ENCODE measurements at places on chromosomes 6 and 20.

- DNase-seq = no peak
Observed at GRCh38 chr20:23034721-23035671, at the start of gene SSTR4. Gene SSTR4, plus strand, starts transcription at chr20:23035312. Its CDS starts 172 bp downstream, at chr20:23035484.

DNA sequence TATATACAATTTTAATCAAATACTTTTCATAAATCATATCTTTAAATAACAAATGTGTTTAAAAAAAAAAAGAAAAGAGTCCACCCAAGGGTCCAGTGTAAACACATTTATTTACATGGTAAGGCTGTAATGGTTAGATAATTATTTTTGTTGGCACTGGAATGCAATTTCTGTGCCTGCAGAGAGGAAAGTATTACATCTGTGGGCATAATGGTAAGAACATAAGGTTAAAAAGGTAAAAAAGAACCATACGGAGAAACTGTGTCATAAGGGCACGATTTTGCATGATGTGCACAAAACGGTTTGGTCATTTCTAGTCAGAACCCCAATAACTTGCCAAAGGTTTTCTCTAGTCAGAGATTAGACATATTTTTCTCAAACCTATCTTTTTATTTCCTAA, 54.3 kb downstream of the RWDD2A start:
- no peak for DNase-seq

- no peak for DNase-seq
Observed at GRCh38 chr20:62827311-62828038, 10.6 kb downstream of the COL9A3 start.

DNA sequence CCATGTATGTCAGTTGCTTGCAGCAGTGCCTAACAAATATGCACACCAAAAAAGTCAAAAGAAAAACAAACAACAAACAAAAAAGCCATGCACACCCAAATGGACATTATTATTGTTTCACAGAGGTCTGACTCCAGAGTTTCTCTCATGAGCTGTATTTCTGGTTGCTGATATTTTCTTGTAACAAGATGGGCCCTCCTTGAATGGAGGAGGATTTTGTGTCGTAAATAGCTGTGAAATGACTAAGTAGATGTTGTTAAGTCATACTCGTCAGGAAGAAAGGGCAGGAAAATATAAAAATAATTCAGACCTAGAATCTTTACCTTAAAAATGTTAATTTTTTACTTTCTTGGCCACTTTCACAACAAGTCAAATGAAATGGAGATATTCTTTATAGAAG, 96.0 kb downstream of the PLEKHG1 start:
- DNase-seq = no peak

GRCh38 chr20:34526466-34526865, 10.2 kb downstream of the DYNLRB1 start:
- DNase-seq = no peak

- DNase-seq = no peak
Observed at GRCh38 chr6:151958332-151958731, 150.8 kb downstream of the ESR1 start.

DNA sequence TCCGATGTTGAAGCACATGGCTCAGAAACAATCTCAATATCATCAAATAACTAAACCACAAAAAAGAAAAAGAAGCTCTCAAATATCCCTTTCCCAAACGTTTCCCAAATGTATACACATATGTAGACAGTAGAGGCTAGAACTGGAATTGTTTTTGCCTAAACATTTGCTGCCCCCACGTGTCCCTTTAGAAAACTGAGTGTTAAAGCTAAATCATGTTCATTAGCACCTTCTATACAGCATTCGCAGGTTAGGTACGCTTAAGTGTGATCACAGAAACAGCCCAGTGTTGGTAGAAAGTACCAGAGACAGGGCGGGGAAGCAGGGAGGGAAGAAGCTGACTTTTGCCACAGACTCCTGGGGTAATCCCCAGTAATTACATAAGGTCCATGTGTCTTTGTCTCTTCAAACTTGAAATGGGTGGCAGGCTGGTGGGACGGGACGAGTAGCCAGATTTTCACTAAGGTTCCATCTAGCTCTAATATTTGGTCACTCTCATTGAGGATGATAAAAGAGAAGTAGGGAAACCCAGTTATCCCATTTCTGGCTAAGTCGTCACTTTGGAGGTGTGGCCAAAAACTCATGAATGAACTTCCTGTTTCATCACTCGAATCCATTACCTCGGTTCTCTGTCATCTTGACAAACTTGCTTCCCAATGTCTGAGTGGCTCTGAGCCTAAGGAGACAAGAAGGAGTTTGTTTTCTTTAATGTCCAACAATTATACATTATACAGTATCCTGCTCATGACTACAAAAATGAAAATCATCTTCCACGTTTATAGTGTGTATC, 15.0 kb upstream of the TFAP2A start:
- DNase-seq = no peak

DNA sequence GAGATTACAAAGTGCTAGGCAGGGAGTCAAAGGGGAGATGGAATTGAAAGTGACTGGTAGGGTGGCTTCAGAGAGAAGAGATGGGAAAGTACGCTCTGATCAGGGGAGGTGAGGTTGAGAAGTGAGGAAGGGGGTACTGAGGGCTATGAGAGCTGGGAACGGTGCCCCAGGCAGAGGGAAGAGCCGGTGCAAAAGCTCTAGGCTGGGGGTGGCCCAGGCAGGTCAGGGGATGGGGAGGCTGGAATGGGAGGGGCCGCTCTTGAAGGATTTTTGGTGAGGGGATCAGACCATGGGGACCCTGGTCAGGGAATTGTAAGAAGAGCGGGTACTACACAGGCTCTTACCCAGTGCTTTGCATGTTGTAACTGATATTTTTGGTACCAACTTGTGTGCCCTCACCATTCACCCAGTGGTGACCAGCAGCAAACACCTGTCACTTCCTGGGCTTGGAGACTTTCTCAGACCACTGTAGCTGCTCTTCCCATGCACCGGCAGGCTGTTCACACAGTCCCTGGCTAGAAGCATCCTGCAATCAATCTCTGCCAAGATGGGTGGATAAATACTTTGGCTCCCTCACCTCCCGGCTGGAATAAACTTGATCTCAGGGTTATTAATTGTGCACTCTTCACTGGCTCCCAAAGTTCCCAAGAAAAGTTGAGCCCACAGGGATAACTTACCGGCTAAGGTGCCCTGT, 24.0 kb downstream of the PCK1 start:
- DNase-seq = no peak

- no peak for DNase-seq
Observed at GRCh38 chr20:57874141-57874540, 164.3 kb upstream of the PMEPA1 start.

DNA sequence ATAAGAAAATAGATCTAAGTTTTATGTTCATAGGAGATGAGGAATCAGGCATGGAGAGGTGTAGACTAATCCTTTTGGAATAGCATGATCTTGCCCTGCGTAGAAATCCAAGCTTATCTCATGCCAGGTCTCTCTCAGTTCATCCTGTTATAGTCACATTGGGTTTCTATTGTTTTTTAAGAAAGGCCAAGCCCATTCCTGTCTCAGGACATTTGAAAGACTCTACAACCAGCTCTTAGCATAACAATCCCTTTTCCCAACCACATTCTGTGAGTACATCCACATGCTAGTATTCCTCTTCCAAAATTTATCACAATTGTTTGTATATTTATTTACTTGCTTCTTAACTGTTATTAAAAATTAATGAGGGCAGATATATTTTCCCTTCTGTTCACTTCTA, 130.3 kb downstream of the MMUT start:
- DNase-seq = no peak

DNA sequence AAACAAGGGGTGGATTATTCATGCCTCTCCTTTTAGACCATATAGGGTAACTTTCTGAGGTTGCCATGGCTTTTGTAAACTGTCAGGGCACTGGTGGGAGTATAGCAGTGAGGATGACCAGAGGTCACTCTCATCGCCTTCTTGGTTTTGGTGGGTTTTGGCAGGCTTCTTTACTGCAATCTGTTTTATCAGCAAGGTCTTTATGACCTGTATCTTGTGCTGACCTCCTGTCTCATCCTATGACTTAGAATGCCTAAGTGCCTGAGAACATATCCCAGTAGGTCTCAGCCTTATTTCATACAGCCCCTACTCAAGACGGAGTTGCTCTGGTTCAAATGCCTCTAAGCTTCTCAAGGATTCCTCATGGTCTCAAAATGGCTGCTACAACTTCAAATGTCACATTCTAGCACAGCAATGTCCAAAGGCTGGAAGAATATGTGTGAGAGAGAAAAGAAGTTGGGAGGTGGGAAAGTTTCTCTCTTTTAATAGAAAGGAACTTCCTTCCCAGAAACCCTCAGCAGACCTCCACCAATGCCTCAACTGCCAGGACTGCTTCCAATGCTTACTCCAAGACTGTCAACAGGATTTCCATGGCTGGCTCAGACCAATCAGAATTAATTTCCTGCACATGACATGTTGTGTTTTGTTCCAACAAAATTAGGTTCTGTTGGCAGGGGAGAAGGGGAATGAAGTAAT, 46.6 kb upstream of the SLC9A8 start:
- no peak for DNase-seq

DNA sequence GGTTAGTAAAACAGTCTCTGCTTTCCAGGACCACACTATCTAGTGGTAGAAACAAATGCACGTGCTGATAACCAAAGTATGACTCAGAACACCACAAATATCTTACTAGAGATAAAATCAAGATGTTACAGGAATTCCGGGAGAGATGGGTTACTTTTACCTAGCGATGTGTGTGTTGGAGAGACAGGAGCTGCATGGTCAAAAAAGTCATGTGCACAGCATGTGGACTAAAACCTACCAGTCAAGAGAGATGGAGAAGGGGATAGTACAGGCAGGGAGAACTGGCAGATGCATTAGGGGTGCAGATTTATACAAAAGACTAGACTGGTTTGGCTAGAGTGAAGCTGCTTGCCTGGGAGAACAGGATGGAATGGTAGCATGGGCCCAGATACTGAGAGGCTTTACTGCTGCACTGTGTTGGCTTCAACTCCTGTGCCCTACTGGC, 75.3 kb upstream of the MRAP2 start:
- DNase-seq = no peak

GRCh38 chr6:157267654-157268053, 55.7 kb downstream of the TMEM242 start:
- DNase-seq = no peak

- DNase-seq = no peak
Observed at GRCh38 chr6:115972679-115973078, 88.0 kb downstream of the FRK start.

DNA sequence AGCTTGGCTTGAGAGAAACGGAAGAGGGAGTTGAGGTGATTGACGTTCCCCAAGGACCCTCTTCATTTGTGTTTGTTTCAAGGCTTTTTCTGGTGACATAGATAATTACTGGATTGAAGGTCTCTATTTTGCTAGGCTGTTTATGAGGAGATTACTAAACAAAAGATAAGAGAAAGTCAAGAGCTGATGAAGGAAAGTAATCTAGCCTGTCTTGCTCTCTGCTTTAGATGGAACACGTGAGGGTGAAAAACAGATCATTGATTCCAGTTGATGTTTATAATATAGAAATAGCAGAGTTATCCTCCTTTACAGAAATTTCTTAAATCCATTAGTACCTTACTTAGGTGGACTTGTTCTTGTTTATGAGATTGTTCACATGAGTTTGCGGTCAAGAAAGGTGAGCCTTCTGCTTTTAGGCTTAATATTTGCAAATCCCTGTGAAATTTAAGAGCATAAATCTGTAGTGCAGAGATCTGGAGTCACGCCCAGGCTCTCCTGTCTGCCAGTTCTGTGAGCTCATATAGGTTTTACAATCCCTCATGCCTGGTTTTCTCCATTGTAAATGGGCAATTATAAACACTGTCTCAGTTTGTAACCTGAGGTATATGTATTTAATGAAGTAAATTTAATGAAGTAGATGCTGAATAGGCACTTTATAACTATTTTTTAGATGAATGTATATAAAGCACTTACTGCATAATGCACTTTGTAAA, 272.8 kb downstream of the NKAIN2 start:
- DNase-seq = no peak

DNA sequence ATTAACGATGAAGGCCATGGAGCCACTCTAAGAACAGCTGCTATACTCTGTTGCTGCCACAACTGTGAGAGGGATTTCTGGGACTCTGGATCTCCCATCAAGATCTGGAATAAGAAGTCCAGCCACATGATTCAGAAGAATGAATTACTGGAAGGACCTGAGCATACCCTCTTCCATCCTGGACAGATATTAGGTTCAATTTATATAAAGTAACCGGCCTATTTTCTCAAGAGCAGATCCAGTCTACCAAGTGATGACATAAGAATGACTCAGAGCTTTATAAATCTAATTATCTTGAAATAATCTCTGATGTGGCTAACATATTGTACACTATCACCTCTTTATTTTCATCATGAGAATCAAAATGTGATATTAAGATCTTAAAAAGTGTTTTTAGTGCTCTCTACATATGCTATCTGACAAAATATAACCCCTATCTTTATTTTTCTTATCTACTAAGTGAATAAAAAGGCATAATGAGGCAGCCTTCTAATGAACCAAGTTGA, 45.1 kb downstream of the COL9A1 start:
- no peak for DNase-seq

DNA sequence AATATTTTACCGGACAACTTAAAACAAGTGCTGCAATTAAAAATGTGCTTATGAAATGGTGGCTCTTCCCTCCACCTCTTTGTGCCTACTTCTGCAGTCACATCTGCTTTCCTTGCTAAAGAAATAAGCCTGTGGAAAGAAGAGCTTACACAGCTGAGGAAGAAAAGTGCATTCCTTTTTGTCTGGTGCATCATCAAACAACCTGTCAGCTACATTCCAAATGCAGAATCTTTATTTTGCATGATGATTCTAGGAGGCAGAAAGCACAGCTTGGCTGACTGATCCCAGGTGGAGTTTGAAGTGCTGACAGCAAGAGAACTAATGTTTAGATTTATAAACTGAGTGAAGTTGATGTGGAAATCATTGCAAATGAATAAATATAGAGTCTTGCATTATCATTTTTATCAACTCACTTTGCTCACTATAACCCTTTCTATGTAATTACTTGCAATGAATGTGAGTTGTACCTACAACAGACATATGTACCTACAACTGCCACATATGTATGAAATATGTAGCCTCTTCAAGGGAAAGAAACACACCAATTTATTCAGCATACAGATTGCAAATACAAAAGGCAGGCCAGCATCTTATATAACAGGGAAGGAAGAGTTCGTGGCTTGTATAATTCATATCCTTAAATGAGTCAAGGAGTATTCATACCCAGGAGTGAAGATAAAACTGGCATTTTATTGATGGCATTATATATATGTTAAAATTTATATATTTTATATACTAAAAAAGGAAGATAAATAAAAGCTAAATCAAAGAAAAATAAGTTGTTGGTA, 223.4 kb upstream of the MCHR2 start:
- DNase-seq = no peak

- no peak for DNase-seq
Observed at GRCh38 chr20:56941101-56941686, 312.1 kb downstream of the TFAP2C start.

- no peak for DNase-seq
Observed at GRCh38 chr6:57135885-57136284, 36.2 kb upstream of the BAG2 start.

DNA sequence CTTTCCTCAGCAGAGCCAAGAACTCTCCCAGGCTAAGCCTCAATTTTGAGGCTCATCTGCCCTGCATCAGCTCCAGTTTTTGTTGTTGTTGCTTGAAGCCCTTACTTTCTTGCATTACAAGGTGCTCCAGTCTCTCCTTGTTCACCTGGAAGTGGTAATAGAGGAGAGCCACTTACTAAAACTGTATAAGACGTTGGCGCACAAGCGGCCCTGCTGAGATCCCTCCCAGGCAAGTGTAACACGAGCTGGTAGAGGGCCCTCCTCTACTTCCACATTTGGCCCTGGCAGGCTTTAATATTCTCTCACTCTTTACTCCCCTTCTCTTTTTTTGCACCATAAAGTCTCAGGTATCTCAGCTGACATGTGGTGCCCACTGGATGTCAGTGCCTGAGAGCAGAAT, 19.5 kb downstream of the GCM2 start:
- DNase-seq = no peak

GRCh38 chr6:16374016-16374415, 135.6 kb downstream of the GMPR start:
- DNase-seq = no peak
